GM04503 (cell line): ENCODE measurements at places on chromosomes 6 and 20.
A peak's percentile ranks its signal among the peaks of the same experiment; 100 is the strongest.

- DNase-seq, result no peak
Measured at GRCh38 chr6:73577676-73578075, 56.8 kb upstream of the EEF1A1 start.

DNA sequence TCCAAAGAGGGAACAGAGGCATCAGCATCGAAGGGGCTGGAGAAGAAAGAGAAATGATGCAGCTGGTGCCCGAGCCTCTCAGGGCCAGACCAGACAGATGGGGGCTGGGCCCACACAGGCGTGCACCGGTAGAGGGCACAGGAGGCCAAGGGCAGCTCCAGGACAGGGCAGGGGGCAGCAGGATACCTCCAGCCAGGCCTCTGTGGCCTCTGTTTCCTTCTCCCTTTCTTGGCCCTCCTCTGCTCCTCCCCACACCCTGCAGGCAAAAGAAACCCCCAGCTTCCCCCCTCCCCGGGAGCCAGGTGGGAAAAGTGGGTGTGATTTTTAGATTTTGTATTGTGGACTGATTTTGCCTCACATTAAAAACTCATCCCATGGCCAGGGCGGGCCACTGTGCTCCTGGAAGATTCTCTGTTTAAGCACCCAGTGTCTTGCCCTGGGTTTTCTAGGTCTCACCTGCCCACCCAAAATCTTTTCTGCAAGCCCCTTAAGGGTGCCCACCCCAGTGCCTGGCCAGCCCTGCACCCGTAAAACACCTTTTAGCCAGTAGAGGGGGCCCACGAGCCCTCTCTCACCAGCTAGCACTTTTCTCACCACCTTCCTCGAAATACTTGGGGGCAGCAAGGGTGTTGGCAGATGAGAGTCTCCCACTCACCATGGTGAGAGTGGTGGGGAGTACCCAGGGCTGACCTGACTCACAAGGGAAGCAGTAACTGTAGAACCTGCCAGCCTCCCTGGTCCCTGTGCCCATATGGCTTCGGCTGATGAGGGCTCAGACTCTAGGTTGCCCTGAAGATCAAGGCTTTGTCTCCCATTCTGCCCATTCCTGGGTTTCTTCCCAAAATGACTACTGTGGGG is 35.7 kb upstream of the ID1 start:
- no peak for DNase-seq

DNA sequence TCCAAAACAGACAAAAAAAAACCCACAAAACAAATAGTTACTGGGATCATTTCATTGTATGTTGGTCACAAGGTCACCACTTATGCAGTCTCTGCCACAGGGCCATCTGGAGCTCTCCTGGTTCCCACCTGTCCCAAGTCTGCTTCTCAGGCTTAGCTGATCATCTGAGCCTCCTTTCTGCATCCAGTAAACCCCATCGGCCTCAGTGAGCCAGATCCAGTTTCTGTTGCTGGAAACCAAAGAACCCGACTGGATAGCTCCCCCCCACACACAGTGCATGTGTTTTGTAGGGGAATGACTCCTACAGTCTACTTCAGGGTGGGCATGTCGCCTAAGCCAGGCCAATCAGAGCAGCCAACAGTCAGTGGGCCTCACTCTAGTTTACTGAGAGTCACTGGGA is 233.3 kb downstream of the PREX1 start:
- DNase-seq, result no peak

GRCh38 chr20:24986436-24987015 is 6.0 kb downstream of the APMAP start:
- DNase-seq, result no peak

- no peak for DNase-seq
Measured at GRCh38 chr20:15556869-15557268, 1016.4 kb downstream of the KIF16B start.

GRCh38 chr20:37943501-37944455 is 40.9 kb downstream of the VSTM2L start:
- DNase-seq, result no peak

- no peak for DNase-seq
Measured at GRCh38 chr6:3577517-3577916, 120.7 kb upstream of the SLC22A23 start.

DNA sequence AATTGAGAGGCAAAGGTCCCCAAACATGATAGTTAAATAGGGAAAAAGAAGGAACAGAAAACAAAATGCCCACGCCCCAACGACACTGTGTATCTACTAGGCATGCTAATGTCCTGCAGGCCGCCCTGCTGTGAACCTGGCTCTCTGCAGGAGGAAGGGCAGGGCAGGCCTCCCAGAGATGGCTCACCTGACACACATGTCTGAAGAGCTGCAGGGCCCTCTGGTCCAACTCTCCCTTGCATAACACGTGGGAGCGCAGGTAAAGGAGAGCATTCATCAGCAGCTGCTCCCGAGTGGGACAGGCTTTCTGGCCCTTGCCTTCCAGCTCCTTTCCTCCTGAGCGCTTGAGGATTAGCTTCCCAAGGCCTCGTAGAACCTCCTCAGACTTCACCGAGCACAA is 53.7 kb upstream of the LYRM2 start:
- DNase-seq, result no peak

- DNase-seq, result no peak
Measured at GRCh38 chr20:20248620-20249200, 119.2 kb upstream of the INSM1 start.

GRCh38 chr6:167825332-167826229 is 1.1 kb upstream of the AFDN start:
- DNase-seq, result no peak

DNA sequence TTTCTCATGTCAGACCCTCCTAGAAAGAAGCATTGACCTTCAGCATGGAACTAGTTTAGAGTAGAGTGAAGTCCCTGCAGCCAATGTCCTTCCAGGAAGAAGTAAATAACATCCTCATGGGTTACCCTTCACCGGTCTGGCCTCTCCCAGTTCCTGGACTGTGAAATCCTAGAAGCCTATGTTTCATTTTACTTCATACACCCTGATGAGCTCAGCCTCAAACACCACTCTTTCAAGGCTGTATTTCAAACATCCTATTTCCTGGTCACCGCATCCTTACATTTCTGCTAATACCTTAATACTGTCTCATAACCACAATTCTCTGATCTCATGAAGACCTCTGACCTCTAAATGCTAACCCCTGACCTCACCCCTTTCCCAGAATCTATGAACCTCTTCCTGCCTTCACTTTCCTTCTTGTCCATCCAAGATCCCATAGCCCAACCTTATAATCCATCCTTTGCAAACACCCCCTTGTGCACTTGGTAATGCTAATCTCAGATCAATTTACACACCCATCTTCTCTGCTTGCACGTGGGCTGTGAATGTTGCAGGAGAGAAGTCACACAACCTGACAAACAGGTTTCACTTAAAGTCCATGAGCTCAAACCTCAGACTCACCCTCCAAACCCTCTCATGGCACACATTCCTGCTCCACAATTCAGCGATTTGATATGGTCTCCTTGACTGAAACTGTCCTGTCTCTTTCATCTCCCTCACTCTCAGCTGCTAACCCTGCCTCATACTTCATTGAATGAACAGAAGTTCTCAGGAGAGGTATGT is 30.2 kb downstream of the SLC2A10 start:
- DNase-seq, result no peak

DNA sequence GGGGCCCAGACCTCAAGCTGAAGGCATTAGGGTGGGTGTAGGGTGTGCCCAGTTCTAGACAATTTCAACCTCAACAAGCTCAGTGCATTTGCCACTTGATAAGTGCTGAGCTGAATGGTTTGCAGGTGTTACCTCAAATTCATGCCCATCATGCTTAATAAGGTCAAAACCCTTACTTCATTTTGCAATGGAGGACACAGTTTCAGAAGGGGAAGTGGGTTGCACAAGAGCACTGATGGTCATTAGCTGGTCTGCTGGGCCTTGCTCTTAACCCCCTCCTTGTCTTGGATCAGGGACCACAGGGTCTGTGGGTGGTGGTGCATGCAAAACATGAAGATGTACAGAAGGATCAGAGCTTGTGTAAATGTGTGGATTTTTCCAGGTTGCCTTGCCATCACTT is 71.0 kb upstream of the SIRPA start:
- no peak for DNase-seq

- no peak for DNase-seq
Measured at GRCh38 chr6:116283191-116283590, 3.5 kb upstream of the TSPYL1 start.

DNA sequence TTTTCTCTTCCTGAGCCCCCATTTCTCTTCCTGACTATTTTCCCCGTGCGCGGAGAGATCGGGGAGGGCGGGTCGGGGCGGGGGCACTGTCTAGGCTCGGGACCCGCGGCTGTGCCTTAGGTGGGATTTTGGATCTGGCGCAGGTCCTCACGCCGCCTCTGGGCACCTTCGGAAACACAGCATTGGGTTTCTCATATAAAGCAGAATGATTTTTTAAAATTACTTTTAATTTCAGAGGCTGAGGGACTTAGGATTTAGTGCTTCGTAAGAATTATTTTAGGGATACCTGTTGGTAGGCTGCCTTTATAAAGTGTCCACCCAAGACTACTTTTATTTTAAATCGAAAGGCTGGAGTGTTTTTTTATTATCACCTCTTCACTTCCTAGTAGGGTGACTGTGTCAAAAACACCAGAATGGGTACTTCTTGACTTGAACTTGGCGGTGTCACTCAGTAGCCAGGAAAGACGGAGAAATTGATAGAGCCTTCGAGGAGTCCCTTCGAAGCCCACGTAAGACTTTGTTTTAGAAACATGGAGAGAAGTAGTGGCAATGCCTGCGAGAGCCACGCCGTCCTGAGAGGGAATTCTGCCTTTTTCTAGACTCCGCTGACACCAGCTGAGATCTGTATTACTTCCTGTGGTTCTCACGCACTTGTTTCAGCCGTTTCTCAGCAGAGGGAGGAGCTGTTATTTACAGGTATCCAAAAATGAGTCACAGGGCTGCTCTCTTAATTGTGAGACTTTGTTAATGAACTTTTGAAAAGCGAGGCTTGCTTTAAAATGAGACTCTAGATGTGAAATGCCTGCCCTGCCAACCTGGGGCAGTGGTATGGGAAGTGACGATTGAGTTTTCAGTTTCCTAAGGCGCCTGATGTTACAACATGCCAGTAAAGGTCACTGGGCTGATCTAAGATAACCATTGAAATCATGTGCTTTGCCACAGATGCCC is 667 bp downstream of the STX11 start:
- DNase-seq, result no peak

DNA sequence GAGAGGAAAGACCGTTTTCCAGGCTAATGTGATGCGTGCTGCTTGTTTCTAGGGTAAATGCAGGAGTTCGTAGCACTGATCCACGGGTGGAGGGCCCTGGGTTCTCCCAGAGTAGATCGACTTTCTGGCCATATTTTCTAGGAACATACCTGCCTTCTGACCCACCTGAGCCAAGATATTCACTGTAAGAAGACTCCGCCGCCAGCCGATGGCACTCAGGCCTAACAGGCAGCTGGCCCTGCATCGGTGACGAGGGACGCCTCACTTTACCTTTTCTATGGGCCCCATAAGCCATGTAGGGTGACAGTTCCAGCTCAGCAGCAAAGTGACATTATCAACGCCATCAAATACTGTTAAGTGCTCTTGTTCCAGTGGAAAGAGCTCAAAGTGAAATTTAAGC is 30.2 kb upstream of the FRMD1 start:
- no peak for DNase-seq

DNA sequence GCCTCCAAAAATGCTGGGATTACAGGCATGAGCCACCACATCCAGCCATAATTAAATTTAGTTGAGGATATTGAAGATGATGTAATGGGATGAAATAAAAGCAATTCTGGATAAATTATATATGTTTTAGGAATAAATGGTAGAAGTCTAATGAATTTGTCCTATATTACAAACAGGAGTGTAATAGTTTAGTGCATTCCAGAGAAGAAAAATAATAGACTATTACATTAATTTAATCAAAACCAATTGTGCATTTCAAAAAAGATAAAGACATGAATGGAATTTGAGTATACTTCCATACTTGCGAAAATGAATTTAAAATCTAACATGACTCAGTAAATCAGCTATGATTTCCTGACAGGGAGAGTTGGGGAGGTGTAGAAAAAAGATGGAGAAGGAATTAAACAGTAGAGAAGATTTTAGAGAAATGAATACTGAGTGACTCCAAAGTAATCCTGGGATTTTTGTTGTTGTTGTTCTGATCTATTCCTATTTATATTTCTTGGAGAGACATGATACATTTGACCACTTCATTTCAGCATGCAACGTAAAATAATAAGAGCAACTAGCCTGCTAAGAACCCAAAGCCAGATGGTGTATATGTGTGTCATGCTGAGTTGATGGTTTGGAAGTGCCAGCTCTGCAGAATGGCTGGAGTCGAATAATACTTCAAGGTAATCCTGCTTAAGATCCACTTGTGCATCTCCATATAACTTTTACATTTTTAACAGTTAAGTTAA is 67.4 kb downstream of the AIG1 start:
- DNase-seq, result no peak

- peak; percentile 83 for DNase-seq
Measured at GRCh38 chr20:4512891-4513550, 208.7 kb upstream of the PRND start.
